ENCODE measurements at places on chromosomes 5 and 9. TPM values are rescaled to one million over a fixed set of nuclear protein-coding genes. Genes with fewer than 3 reads are reported as not detected.
A peak's percentile ranks its signal among the peaks of the same experiment; 100 is the strongest.

GRCh38 chr5:55601628-55602027 lies 66.9 kb upstream of the PLPP1 start:
- no peak for DNase-seq

TMC1 gene
- total RNA-seq: not detected

AJM1 gene
- 0.87 TPM for total RNA-seq

- peak; percentile 16 for DNase-seq
Measured at GRCh38 chr9:19231126-19231903, 822 bp downstream of the DENND4C start.

DNA sequence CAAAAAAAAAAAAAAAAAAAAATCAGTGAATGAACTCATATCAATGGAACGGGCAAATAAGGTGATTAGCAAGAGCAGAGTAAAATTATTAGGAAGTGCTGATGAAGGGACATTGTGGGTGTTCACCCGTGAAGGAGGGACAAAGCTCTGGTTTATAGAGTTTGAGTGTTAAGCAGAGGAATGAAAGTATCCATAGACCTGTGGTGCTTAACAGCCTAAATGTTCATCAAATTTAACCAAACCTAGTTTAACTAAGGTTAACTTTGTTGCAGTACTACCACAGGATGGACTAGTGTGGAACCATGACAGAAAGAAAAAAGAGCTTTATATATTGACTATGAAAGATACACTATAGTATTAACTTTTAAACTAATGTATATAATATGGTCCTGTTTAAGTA lies 44.1 kb upstream of the TNFAIP8 start:
- DNase-seq: no peak
